ENCODE measurements at places on chromosomes 6 and 20.

DNA sequence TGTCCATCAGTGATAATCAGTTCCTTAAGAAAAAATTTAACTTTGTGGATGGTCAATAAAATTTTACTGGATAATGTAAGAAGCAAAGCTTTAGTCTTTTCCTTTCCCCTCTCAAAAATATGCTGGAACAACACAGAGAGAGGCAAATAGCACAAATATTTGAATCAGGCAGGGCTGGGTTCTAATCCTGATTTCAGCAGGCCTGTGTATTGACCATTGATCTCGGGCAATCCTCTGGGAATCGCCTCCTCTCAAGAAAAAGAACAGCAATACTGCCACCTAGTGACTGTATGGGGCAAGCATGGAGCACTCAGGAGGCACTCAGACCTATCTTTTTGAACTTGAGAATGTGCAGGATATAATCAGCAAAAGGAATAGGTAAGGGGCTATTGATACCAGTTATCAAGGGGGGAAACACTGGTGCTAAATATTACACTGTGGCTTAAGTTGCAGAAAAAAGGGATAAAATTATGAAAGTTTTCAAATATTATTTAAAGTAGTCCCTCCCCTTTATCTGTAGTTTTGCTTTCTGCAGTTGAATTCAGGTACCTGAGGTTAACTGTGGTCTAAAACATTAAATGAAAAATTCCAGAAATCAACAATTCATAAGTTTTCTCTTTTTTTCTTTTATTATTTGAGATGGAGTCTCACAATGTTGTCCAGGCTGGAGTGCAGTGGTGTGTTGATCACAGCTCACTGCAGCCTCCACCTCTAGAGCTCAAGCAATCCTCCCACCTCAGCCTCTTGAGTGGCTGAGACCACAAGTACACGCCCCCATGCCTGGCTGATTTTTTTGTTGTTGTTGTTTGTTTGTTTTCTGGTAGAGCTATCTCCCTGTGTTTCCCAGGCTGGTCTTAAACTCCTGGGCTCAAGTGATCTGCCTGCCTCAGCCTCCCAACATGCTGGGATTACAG is 91.8 kb upstream of the NHSL1 start:
- peak; percentile 79 for DNase-seq

DNA sequence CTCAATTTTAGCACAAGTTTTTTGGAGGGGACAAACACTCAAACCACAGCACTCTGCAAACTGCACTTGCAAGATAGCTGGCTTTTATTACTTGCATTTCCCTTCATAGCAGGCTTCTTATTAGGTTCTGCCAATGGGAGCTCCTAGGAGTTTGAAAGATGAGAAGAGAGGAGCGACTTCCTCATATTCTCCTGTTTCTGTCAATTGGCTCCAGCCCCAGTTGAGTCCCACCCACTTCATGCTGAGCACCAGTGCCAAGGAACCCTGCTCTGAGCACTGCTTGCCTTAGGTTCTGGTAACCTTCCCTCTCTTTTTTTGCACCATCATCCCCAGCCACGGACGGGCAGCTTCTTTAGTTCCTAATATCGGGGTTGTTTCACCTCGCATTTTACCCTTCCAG is 67.9 kb downstream of the PSMB1 start:
- no peak for DNase-seq

GRCh38 chr20:57122536-57123489 is 143.6 kb downstream of the BMP7 start:
- no peak for DNase-seq

- DNase-seq, result no peak
Observed at GRCh38 chr6:144845186-144845585, 560.1 kb downstream of the UTRN start.

- no peak for DNase-seq
Observed at GRCh38 chr6:53399027-53399344, 50.2 kb upstream of the ELOVL5 start.

GRCh38 chr6:68326762-68327161 is 308.3 kb upstream of the ADGRB3 start:
- DNase-seq, result no peak

- DNase-seq, result no peak
Observed at GRCh38 chr20:52105442-52106422, 85.8 kb downstream of the ZFP64 start.

- no peak for DNase-seq
Observed at GRCh38 chr20:18628330-18628920, 40.6 kb downstream of the DTD1 start.
